Stimulated activated CD4-positive, alpha-beta T cell treated with anti-CD3 and anti-CD28 coated beads, Interleukin-1b, Interleukin-23, amount 100 ng/mL, for 1 hour (primary cell): ENCODE measurements at places on chromosomes 11 and 22.

GRCh38 chr11:44731685-44732430, 5.1 kb downstream of the TSPAN18 start:
- no peak for DNase-seq

GRCh38 chr11:59801981-59802638, 8.5 kb downstream of the MRPL16 start:
- DNase-seq: no peak

DNA sequence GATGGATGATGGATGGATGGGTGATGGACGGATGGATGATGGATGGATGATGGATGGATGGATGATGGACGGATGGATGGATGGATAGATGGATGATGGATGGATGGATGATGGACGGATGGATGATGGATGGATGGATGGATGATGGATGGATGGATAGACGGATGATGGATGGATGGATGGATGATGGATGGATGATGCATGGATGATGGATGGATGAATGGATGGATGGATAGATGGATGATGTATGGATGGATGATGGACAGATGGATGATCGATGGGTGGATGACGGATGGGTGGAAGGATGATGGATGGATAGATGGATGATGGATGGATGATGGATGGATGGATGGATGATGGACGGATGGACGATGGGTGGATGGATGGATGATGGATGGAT, 21.1 kb downstream of the KCTD17 start:
- DNase-seq: no peak

GRCh38 chr11:16815047-16815767, 76.8 kb downstream of the C11orf58 start:
- no peak for DNase-seq

DNA sequence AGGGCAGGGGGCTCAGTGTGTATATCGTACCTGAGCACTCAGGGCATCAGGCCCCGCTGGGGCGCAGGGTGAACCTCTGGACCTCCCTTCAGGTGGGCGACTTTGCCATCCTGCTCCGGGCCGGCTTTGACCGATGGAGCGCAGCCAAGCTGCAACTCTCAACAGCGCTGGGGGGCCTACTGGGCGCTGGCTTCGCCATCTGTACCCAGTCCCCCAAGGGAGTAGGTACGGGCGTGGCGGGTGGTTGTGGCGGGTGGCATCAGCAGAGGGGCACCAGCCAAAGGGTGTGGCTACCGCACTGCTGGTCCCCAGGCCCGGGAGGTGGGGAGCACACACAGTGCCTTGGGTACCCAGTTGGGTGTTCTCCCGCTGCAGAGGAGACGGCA, 6.3 kb downstream of the SLC39A13 start:
- no peak for DNase-seq

GRCh38 chr11:67636962-67637361, 2.6 kb downstream of the TBX10 start:
- no peak for DNase-seq

GRCh38 chr11:34288492-34288891, 69.3 kb downstream of the ABTB2 start:
- no peak for DNase-seq

DNA sequence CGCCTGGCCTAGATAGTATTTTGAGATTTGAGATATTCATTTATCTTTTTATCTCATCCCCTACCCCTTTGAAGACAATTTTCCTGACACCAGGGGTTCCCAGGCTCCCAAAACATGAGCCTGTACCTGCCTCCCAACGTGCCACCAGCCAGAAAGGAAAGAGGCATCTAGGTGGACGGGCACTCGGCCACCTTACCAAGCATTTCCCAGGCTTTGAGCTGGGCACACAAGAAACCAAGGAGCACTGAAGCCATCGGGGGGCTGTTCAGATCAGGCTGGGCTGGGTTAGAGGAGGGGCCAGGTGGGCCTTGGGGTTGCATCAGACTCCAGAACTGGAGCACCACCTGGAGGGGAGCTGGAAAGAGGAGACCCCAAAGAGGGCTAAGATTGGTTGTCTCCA, 28.5 kb upstream of the BAIAP2L2 start:
- no peak for DNase-seq
